Daoy (cell line): ENCODE measurements at places on chromosomes 3 and 15.

DNA sequence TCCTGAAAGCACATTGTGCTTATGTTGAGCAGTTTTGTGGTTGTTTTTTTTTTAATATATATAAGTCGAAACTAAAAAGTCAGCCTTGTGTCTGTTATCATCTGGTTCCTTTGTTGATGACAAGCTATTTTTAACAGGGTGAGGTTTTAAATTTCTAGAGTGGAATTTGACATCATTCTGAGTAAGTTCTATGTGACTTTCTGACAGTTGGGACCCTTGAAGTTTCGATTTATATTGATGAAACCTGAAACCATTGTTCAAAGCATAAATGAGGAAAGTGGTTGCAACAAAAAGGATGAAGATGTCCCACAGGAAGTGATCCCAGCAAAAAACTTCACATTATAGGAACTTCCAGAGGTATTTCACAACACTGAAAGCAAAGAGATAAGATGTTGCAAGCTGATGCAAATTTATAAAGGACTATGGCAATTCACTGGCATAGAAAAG is 94.0 kb downstream of the CYP19A1 start:
- no peak for DNase-seq

- DNase-seq, result no peak
Measured at GRCh38 chr3:139491966-139492365, 15.7 kb upstream of the RBP2 start.

- DNase-seq, result no peak
Measured at GRCh38 chr3:19399356-19399755, 251.0 kb downstream of the KCNH8 start.

DNA sequence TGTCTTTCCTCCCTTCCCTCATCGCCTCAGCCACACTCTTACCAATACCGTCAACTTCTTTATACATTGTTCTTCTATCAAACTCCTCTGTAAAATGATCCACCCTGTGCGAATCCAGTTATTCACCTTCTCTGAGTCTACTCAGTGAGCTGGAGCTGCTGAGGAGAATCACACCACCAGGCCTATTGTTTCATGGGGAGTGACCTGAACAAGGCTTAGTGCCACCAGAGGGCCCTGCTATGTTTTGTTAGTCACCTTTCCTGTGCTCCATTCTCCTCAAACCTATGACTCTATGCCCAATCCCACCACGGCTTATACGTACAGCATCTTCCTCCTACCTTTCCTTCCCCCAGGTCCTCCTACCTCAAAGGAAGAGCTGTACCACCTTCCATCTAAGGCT is 50.4 kb upstream of the MED12L start:
- DNase-seq, result no peak

DNA sequence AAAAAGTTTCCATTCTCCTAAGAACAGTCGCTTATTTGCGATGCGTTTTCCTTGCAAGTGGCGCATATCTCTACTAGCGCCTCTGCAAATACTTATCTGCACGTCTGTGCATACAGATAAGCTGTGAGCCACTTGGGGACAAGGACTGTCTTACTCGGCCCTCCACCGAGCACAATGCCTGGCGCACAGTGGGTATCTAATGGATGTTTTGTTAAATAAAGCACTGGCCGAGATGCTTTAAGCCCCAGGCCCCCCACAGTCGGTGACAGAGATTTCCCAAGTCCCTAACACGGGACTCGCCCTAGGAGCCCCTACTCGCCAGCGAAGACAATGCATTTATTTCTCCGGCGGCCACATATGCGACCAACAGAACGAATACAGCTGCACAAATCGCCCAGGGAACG is 503 bp downstream of the HLTF start:
- DNase-seq, result peak; percentile 27
